ELF-1 (cell line): ENCODE measurements at places on chromosomes 16 and 17.
A peak's percentile ranks its signal among the peaks of the same experiment; 100 is the strongest.

DNA sequence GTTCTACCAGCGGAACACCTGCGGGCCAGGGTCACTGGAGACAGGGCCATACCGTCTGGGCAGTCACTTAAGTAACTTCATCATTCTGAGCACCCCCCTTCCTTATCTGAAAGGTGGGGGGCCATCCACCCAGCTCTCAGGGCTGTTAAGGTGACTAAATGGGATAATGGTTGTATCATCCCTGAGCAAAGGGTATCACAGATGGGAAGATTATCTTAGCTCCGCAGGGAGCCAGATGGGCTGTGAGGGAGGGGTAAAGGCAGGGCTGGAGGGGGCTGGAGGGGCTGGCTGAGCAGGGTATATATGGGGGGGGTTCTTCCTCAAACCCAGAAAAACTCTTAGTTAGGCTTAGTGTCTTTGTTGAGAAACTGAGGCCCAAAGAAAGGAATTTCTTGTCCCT is 2.9 kb upstream of the CACNA1G start:
- no peak for DNase-seq

DNA sequence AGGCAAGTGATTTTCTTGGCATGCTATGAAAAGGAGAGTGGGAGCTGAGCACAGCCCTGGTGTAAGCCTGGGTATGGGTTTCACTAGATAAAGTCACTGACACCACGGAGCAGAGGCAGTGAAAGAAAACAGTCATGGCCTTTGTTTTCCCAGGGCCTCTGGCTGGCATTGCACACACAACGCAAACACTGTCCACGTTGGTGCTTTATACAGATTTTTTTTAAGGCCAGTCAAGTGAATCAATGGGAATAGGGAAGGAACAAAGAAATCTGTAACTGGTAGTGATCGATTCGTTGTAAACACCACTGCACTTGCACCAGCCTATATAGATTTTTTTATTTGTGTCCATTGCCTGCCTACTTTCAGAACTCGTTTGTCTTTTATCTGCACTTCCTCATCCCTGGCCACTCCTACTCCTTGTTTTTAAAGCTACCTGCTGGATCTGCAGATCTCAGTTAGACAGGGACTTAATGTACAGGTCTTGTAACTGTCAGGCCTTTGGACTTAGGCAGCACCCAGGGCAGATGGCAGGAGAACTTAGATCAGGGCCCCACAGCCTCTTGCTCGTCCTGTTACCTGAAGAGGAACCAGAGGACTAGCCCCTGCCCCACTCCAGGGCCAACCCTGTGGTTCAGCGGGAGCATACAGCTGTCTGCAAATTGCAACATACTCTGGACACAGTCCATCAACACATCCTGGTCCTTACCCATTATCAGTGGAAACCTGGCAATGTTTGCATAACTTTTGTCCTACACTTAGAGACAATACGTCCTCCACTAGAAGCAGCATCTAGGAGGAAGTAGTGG is 10.6 kb upstream of the TMIGD1 start:
- no peak for DNase-seq

DNA sequence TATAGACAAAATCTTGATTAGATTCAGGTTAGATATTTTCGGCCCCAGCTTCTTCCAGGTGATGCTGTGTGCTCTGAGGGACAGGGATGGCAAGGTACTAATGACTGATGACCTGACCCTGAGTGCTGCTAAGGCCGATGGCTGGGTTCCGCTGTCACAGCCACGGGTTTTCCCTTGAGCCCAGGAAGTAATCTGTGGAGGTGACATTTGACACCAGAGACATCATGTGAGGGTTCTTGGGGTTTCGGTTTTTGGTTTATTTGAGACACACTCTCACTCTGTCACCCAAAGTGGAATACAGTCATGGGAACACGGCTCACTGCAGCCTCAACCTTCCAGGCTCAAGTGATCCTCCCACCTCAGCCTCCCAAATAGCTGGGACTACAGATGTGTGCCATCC is 9.8 kb downstream of the OTOP3 start:
- no peak for DNase-seq

- peak; percentile 69 for DNase-seq
These were observed 737.5 kb downstream of the KCNJ2 start for GRCh38 chr17:70906808-70907207.

DNA sequence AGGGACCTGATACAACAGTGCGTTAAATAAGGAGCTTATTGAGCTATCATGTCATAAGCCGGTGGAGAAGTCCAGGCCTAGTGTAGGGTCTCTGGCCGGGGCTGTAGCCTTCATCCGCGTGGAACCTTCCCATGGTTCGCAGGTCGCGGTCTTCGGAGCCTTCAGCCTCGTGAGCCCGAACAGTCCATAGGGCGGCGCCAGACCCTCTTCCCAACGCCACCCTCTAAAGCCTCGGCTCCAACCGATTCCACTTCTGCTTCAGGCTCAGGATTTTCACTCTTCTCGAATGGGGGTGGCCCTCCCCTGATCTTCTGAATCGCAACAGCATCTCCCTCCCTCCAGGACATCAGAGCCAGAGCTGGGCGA is 10.3 kb upstream of the BRCA1 start:
- peak; percentile 14 for DNase-seq

GRCh38 chr17:68294617-68295016 is 3.3 kb downstream of the ARSG start:
- no peak for DNase-seq

DNA sequence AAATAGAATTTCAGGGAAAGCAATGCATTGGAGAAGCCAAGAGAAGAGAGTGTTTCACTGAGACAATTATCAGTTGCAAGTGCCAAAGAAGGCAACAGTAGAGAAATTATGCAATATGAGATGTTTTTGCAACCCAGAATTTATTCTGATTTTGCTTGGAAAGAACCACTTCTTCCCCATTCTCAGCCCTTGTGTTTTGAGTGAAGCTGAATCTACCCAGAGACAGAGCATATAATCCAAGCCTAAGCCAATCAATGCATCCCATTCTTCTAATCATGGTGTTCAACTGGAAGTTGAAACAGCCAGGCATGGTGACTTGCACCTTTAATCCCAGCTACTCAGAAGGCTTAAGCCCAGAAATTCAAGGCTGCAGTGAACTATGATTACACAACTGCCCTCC is 6.9 kb upstream of the SCNN1G start:
- no peak for DNase-seq

DNA sequence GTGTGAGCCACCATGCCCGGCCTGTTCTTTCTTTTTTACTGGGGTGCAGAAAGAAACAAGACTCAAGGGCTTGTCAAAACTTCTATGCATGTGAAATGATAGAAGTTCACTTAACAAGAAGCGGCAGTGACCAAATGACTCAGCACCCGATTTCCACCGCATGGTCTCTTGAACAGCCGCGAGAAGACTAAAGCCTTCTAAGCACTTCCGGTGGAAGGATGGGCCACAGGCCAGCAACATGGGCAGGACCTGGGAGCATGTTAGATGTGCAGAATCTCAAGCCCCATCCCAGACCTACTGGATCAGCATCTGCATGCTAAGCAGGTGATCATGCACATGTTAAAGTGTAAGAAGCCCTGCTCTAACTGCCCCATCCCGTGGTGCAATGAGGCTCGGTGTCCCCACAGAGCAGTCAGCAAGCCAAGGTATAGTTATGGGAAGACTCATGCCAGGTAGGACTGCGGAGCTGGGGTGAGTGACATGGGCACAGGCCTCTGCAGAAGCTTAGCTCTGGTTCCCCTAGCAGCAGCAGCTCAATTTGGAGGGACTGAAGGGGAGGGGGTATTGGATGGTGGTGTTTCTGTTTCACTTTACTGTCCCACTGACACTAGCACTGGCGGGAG is 88.5 kb upstream of the HNF1B start:
- no peak for DNase-seq

GRCh38 chr17:57366177-57366557 is 109.8 kb downstream of the MSI2 start:
- DNase-seq: no peak

DNA sequence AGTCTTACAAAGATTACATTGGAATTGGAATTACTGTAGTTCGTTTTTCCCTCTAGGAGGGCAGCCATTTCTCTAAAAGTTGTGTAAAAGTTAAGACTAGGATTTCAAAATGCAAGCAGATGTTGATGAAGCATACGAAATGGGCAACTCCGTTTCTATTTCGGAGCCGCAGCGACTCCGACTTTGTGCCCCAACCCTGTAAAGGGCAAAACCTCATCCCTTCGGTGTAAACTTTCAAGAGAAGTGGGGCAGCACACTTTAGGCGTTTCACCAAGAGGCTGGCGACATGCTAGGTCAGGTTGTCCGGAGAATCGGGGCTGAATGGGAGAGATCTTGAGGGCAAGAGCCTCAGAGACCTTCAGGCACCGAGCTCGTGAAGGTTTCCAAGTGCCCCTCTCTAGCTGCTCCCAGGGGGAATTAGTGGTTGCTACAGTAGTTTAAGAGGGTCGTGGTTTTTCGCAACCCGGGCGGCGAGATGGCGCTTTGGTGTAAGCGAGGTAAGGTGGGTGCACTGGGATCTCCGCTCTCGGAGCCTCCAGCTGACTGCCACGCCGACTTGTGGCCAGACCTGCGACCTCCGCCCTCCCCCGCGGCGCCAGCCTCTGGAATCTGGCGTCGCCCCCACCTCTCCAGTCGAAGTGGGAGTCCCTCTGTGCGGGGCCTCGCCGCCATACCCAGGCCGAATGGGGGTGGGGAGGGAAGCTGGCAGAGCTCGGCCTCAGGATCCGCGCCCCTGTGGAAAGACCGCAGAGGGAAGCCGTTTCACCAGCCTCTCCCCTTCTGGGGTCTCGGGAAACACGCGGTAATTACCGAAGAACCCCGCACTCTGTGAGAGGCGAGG is 1.0 kb upstream of the HEXIM2 start:
- DNase-seq: peak; percentile 94

GRCh38 chr16:54938212-54939028 is 7.8 kb downstream of the IRX5 start:
- DNase-seq: peak; percentile 57

DNA sequence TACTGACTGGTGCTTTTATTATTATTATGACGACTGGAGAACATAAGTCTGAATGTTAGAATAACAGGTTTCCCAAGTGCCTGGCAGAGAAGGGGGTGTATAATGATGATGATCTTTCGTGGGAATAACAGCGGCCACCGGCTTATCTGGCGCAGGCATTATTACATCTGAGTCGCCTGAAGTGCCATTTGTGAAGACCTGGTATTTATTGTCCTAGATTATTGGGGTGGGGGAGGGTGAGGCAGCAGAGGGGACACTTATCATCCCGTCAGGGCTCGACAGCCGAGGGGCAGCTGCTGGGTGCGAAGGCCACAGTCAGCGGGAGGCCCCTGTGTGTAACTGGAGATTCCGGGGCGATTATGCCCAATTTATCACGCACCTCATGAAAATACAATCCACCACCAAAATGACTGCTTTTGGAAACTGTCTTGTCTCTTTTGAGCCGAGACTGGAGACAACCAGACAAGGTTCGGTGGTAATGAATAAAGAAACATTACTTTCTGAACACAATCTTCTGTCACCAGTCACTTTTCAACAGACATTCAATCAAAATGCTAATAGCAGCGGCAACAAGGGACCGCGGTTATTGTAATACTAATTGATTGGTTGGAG is 199.3 kb downstream of the CCDC182 start:
- no peak for DNase-seq

DNA sequence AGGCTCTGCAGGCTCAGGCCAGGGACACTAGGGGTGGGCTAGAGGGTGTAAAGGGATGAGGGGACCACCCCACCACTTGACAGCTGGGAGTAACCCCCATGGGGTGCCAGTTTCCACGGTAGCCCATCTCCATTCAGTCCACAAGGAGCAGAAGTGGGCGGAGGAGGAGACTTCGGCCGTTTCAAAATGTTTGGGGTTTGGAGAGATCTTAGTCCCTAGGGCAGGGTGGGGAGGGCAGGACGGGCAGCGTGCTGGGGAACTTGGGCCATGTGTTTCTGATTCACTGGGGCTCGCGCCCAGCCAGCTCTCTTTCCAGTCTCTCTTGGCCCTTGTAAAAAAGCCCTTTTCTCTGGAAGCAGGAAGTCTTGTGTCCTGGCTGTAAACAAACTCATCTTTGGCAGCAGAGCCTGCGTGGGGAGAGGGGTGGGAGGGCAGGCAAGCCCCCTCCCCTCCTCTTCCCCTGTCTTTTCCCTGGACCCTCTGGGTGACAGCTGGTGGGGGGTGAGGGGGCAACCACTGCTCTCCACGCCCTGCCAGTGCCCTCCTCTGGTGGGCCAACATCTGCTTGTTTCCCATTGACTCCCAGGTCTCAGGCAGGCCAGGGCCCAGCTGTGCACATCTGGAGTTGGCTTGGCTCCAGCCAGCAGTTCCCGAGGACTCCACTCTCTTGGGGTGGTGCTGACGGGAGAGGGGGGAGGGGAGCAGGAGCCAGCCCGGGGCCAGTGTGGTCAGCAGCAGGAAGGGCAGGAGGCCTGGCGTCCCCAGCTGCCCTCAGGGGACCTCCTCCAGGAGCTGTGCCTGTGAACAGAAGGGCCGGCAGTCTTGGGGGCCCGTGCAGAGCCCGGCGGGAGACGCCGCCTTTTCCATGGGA is 8.1 kb downstream of the CYGB start:
- peak; percentile 77 for DNase-seq

- DNase-seq: no peak
These were observed 273.4 kb downstream of the CPPED1 start for GRCh38 chr16:12530302-12530701.

GRCh38 chr16:84544031-84544773 is 39.7 kb upstream of the MEAK7 start:
- DNase-seq: no peak

DNA sequence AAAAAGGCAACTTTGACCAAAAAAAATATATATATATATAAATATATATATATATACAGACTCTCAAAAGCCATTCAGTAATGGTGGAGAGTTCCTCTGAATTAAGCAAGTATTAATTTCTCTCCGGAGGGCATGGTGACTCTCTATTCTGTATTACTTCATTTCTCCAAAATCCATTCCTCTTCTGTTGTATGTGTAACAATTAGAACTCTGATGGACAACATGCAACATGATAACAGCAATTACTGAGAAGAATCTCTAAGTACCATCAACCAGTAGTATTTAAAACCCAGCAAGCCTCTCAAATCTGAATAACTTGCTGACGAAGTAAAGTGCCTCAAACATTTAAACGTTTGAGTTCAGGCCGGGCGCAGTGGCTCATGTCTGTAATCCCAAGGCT is 2.3 kb downstream of the GRB2 start:
- DNase-seq: no peak

GRCh38 chr17:69909389-69909788 is 165.6 kb upstream of the KCNJ16 start:
- no peak for DNase-seq

DNA sequence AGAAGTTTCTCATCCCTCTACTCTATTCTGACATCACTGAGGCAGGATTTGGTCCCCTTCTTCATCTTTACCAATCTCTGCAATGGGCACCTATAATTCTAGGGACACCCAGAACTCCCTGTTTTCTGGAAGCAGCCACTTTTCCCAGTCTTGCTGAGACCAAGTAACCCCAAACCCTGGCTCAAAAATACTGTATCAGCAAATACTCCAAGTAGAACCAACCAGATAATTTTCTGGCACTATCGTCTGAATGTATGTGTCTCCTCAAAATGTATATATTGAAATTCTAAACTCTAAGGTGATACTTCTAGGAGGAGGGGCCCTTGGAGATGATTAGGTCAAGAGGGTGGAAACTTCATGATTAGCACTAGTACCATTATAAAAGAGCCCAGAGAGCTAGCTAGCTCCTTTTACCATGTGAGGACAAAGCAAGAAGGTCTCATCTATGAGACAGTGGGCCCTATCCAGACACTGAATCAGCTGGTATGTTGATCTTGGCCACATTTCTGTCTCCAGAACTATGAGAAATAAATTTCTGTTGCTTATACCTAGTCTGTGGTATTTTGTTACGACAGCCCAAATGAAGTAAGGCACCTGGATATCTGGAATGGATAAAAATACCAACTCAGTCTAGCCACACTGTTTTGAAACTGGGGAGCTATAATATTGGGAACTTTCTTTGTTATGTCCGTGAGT is 464.4 kb downstream of the CDH11 start:
- no peak for DNase-seq

- peak; percentile 16 for DNase-seq
These were observed 682.1 kb upstream of the SOX9 start for GRCh38 chr17:71438631-71439146.
